ENCODE measurements at places on chromosomes 13 and 19.

DNA sequence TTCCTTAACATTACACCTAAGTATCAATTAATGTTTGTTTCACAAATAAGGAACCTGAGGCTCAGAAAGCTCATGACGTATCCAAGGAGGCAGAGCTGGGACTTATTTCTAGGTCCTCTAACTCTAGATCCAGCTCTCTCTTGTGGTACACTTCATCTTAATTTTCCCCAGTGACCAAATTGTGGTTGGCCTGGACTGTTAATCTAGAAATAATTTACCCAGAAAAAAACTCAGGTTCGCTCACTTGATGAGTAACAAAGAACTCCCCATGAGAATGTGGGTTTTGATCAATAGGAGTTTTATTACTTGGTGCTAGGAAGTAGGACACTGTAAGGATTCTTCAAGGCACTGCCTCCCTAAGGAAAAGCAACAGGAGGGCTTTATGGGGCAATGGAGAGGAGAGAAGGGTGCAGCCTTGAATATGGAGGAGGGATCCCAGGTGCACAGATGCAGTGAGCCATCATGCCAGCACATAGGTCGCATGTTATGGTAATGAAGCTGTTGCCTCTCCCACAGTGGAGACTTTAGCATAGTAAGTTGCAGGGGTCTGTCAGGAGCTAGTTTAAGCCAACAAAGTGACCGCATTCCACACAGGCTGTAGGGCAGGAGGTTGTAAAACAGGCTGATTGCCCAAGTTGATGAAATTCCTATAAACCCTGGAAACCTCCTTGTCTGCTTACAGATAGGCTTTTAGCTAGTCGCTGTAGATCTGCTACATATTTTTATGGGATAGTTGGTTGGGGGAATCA, 14.7 kb downstream of the RAP2A start:
- no peak for DNase-seq

DNA sequence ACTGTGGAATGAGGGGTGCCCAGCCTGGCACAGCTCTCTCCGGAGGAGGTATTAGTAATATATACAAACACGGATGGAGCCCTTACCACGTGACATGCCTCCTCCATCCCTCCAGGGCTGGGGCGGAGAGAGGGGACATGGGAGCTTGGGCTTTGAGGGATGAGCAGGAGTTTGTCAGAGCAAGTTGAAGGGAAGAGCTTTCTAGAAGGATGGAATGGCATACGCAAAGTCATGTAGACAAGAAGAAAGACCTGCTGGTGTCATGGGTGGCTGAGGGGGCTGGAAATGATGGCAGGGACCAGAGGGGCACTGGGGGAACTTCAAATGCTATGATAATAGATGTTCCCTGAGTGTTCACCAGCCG, 2.6 kb downstream of the MPND start:
- DNase-seq: no peak

DNA sequence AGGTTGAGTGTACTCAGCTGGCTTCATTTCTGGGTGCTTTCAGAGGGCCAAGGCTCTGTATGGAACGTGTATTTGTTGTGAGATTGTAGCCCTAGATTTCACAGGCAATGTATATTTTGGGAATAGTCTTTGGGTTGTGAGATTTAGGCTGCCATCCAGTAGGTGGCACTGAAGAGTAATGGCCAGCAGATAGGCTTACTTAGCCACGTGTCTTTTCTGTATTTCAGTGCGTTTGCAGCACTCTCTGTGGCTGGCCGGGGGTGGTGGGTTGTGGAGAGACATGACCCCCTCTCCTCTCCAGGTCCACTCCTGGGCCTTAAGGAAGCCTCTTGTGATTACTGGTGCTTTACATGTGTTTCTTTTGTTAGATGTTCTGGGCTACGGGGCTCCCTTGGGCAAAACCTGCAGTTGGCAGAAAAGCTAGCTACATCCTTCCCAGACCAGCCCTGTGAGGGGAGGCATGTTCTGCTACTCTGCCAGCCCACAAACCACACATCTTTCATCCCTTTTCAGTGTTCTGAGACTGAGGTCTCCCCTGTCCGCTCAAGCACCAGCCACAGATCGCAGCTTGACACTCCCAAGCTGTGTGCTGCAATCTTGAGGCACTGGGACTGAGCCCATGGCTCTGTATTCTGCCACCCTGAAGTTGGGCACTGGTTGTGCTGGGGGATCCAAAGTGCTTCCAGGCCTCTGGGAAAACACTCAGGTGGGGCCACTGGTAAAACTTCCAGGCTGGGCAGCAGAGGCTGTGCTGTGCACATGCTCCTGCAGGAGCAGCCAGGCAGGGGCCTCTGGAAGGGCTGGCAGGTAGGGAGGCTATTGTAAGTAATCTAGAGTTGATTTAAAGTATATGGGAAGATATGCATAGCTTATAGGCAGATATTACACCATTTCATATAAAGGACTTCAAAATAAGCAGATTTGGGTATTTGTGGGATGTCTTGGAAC, 1096.8 kb upstream of the PCDH20 start:
- DNase-seq: peak; percentile 36

- no peak for DNase-seq
Measured at GRCh38 chr13:61052175-61052574, 363.5 kb downstream of the PCDH20 start.

DNA sequence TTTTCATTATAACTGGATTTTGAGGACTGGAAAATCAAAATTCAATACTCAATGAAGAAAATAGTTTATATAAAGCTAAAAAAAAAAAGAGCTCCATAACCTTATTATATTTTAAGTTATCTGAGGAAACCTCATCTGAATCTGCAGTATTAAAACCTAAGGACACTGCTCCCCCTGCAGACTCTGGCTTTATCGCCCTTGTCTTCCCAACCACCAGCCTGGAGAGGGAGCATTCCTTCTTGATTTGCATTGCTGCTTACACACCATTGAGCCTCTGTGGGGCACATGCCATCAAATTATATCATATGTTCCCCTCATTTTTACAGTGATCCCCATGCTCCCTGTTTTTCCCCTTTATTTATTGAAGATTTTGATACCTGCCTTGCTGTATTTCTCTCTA, 871.4 kb upstream of the GPC6 start:
- DNase-seq: no peak

DNA sequence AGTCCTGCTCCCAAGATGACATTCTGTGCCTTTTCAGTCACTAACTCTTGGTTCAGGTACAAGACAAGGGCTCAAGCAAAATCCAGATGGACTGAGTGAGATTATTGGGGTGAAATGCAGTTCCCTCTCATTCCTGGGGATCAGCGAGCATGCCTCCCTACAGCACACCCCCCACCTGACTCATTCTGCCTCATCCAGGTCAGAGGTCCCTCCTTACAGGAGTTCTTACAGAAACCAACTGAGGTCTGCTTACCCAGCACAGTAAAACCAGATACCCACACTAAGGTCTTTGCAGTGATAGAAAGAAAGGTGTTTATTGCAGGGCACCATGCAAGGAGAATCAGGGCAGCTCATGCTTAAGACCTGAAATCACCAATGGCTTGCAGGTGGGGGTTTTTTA, 21.6 kb upstream of the MRI1 start:
- no peak for DNase-seq

GRCh38 chr13:100423375-100423774, 165.2 kb downstream of the GGACT start:
- DNase-seq: no peak

DNA sequence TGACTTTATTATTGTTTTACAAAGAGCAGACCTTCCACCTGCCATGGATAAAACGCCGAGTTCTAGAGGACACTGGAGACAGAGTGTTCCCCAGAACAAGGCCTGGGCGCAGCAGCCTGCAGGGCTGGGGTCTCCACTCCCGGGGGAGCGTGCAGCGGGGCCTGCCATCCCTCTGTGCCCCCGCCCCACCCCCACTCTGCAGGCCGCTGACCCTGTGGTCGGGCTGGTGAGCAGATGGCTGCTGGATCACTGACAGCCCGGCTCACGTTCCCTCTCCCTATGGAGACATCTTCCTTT, 8.6 kb upstream of the PTBP1 start:
- no peak for DNase-seq

DNA sequence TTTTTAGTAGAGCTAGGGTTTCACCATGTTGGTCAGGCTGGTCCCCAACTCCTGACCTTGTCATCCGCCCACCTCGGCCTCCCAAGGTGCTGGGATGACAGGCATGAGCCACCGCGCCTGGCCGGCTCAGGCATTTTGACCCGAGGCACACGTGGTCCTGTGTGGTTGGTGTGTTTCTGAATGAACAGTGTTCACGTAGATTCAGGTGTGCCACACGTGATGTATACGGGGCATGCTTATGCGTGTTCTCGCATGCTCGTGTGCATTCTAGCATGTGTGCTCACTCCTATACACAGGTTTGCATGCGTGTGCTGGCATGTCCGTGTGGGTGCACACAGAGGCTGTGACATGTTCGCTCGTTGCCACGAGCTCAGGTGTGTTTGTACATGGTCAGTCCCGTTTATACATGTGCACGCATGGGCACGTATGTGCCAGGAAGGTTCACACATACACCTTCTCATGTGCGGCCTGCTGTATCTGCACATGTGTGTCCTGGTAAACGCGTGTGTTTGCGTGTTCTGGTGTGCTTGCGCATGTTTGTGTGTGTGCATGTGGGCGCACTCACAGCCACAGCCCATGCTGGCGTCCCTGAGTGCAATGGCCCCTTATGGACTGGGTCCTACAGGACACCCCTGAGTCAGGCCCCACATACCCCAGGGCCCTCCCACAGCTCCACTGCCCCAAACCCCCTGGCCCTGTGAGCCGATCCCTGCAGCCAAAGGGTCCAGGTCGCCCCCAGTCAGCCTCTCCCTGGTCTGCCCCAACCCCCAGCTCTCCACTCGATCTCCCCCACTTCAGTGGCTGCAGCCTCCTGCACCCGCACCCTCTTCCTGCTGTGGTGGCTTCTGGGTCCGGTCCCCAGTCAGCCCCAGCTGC, 20.6 kb upstream of the TCF3 start:
- no peak for DNase-seq

- no peak for DNase-seq
Measured at GRCh38 chr19:47742634-47743033, 2.7 kb upstream of the NOP53 start.

GRCh38 chr13:112602189-112602588, 14.2 kb upstream of the TUBGCP3 start:
- DNase-seq: no peak

DNA sequence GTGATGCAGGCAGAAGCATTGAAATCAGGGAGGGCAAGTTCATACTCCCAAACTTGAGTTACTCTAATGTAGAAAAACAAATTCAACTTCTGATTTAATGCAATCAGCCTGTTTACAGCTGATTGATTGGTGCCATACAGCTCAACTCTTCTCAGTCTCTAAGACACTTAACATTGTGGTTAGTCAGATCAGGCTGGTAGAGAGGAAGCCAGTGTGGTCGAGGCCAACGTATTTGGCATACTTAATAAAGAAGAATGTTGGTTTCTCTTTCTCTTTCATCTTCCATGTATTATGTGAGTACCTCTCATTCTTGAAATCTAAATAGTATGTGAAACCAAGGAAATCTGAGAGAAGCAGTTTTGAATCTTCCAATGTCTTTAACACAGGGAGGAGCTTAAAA, 255.0 kb upstream of the SLITRK1 start:
- DNase-seq: peak; percentile 85

GRCh38 chr13:22405891-22406290, 735.0 kb downstream of the FGF9 start:
- no peak for DNase-seq

GRCh38 chr19:19552798-19553197, 14.7 kb downstream of the CILP2 start:
- DNase-seq: peak; percentile 21

DNA sequence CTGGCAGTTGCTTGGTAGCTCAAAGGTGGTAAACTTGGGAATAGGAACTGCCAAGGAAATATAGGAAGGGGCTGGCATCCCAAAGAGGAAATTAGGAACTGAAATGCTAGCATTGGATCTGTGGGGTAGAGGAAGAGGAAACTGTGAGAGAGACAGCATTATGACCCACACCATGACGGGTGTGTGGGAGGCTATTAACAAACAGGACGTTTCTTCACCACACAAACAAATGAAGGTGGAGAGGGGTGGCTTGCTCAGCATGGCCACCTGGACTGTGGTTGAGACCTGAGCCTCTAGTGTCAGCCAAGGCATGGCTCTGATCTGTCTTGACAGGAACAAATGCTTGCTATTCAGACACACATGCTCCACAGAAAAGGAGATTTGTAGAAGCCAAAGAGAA, 178.2 kb downstream of the B3GLCT start:
- DNase-seq: no peak

DNA sequence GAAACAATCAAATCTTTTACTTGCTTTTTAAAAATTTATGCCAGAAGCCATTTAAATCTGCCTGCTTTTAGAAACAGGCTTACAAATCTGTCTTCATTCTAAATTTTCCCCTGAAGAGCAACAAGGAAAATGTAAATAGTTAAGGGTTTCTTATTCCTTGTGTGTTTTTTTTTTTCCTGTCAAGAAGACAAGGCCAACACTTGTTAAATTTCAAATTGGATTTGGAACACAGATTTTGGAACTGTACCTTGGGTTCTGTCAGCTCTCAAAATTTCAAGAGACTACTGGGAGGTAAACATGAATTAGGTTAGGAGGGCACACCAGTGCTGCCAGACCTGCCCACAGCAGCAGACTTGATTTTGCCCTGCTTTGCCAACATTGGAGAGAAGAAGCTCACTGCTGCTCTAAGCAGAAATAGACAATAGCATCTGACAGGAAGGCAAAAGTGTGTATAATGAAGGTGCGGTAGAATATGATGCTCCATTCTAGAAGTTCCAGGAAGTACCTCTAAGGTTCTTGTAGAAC, 121.7 kb downstream of the NHLRC3 start:
- no peak for DNase-seq

- no peak for DNase-seq
Measured at GRCh38 chr19:42465827-42466280, 23.1 kb upstream of the CXCL17 start.

- no peak for DNase-seq
Measured at GRCh38 chr13:76667551-76667950, 218.7 kb downstream of the KCTD12 start.

- no peak for DNase-seq
Measured at GRCh38 chr19:58551577-58552471, 3.1 kb downstream of the CHMP2A start.

DNA sequence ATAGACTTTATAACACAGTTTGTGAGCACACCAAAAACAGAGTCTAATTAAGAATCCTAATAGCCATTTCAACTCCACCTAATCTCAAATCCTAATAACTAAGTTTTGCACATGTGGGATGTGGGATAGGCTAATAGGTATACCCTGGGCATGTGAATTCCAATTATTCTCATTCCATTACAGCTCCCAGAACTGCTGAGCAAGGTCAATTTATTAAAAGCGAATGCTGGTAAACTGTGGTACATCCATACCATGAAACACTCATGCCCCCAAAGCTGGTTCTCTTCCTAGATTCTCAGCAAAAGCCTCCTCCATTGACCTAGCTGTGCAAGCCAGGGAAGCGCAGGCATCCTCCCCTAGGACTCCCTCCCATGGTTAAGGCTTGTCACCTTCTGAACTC, 113.8 kb downstream of the USP12 start:
- DNase-seq: no peak

- DNase-seq: peak; percentile 68
Measured at GRCh38 chr19:13840305-13841085, 36.4 kb upstream of the NANOS3 start.
